ENCODE measurements at places on chromosomes 6 and 20. TPM values are rescaled to one million over a fixed set of nuclear protein-coding genes. Genes with fewer than 3 reads are reported as not detected.

The CPXM1 gene
- total RNA-seq = not detected

The PROKR2 gene
- total RNA-seq = not detected

The RIPOR3 gene
- not detected for total RNA-seq

The MDFI gene
- not detected for total RNA-seq

The HDGFL1 gene
- not detected for total RNA-seq

The GPR63 gene
- total RNA-seq = 1.9 TPM

The TOX2 gene
- total RNA-seq = 0.33 TPM

DNA sequence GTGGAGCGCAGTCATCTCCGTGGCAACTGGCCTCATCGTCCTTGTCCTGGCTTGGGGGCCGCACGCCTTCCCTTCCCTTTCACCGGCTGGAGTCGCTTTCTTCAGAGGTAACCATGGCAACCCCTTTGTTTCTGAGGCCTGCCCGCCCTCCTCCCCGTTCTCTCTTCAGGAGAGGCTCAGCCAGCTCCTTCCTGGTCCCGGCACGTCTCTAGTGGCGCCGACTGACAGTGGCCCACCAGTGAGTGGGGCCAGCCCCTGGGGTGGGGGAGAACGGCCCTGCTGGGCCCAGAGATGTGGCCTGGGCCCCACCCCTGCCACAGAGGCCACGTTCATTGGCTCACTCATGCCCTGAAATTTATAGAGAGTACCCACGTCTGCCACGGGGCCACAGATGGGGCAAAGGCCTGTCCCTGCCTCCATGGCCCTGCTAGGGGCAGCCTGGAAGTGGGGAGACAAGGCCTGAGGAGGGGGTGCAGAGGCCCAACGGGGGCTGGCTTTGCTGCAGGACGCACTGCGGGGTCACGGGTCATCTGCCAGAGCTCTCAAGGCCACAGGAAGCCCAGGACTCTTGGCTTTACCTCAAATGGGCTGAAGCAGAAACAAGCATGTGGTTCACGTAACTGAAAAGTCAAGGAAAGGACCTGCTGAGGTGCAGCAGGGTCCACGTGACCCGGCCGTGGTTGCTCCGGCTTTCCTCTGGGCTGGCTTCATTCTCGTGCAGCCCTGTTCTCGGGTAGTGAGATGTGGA is 1.4 kb upstream of the OSBPL2 start:
- DNase-seq = no peak

- DNase-seq = no peak
Observed at GRCh38 chr20:35317416-35318210, 25.4 kb upstream of the FAM83C start.

DNA sequence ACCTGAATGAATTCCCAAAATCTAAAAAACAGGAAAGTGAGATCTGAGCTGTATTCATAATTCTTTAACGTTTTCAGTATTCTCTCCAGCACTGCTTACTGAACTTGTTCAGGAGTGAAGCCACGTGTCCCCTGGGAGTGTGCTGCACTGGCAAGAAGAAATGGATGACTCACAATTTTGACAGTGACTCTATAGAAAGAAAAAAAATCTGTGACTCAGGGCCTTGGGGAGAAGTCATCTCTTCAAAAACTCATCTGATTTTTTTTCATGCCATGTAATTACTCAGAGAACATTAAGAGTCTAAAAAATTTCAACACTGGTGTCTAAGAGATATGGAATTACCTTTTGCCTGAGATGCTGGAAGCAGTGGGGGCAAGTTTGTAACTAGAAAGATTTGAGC is 39.7 kb downstream of the ANKEF1 start:
- DNase-seq = no peak

- DNase-seq = peak; percentile 69
Observed at GRCh38 chr6:27687154-27688013, 214.5 kb upstream of the ZNF184 start.

GRCh38 chr6:43983632-43984031 is 143.6 kb downstream of the MRPL14 start:
- no peak for DNase-seq

GRCh38 chr20:10629946-10630650 is 43.7 kb downstream of the JAG1 start:
- DNase-seq = no peak

DNA sequence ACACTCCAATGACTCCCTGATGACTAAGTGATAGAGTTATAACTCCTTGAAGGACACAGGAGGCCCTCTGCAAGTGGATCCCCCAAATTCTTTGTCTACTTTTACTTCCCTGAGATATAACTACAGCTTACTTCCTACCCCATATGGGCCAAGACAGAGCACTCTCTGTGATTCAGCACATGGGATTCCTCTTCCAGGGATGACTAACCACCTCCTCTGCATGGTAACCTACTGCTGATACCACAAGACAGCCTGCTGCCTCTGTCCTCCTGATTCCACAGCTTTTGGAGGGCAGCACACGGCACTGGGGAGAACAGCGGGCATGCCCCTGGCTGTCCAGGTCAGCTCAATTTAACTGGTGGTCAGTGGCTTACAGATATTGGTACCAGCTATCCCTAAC is 675.7 kb upstream of the AGPAT4 start:
- no peak for DNase-seq

DNA sequence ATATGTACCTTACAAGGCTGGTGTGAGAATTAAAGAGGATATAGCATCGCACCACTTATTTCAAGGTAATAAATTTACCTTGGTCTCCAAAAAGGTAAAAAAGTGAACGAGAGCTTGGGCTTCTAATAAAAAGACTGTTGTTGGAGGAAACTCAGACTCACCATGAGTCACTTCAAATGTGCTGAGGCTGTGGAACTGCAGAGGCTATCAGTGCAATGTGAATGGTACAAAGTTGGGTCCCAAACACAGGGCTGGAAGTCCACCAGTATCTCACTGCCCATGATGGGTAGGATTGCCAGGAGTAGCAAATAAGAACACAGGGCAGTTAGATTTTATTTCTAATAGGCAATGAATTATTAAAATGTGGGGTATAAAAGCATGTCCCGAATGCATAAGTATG is 200.6 kb downstream of the MAFB start:
- no peak for DNase-seq

DNA sequence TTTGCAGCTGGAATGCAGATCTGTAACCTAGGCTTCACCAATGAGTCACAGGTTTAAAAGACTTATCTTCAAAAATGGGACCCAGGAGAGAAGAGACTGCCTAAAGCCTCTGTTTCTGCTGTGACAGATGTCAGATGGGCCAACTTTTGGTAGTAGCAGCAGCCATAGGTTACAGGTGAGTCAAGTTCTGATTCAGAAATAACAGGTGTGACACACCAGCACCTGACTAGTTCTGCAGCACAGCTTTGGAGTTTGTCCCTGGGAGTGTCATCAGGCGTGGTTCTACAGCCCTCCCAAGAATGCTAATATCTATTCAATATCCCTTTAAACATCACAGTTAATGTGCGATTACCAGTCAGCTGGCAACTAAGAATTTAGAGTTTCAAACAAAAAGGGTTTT is 121.9 kb upstream of the BTN3A2 start:
- DNase-seq = no peak

- DNase-seq = no peak
Observed at GRCh38 chr6:157813191-157813590, 9.9 kb upstream of the SNX9 start.

- DNase-seq = no peak
Observed at GRCh38 chr6:99608886-99609482, 2.4 kb downstream of the PRDM13 start.

- DNase-seq = no peak
Observed at GRCh38 chr20:38126932-38127621, 38.0 kb downstream of the TGM2 start.

DNA sequence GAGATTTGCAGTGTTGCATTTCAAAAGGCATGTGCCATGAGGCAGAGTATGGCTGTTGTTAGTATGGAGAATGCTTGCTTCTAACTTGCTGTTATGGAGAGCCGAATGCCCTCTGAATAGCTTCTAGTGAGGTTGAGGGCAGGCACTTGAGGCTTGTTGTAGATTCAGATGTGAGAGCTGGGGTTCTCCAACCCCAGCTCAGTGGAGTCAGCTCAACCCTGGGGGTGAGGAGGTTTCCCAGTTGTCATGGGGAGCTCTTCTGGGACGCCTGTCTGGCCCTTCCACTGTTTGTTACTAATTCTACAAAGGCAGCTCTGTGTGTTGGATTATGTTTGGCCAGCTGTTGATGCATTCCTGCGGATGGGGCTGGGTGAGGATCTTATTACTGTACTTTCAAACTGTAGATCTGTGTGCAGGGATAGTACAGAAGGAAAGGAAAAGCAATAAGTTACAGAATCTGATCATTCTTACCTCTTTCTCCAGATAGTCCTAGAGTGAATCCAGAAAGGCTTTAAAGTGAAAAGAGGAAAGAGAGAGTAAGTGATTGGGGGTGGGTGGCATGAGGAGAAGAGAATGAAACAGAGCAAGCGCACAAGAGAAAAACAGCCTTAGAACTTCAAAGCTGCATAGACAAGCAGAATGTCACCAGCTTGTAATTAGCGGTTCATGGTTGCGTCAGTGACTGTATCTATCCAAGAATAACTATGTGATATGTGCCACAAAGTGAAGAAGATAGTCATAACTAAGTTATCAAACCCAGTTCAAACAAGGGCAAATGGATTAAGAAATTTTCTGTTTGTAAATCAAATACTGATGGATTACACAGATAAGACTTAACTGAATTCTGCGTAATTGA is 148.7 kb downstream of the PRL start:
- DNase-seq = no peak

- DNase-seq = no peak
Observed at GRCh38 chr6:147566244-147566898, 57.9 kb downstream of the SAMD5 start.

Data from CD4-positive, alpha-beta memory T cell (primary cell).